ENCODE measurements at places on chromosomes 2 and 18.

DNA sequence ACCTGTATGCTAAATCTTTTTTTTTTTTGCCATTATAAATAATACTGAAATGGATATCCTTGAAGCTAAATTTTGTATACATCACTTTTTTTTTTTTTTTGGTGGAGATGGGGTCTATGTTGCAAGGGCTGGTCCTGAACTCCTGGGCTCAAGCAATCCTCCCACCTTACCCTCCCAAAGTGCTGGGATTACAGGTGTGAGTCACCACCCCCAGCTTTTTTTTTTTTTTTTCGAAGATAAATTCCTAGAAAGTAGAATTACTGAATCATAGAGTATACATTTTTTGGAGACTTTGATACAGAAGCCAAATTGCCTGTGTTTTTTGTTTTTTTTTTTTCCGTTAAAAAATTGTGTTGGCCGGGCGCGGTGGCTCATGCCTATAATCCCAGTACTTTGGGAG, 51.0 kb upstream of the MCFD2 start:
- DNase-seq = no peak

GRCh38 chr2:74321737-74322136, 21.5 kb downstream of the SLC4A5 start:
- no peak for DNase-seq

DNA sequence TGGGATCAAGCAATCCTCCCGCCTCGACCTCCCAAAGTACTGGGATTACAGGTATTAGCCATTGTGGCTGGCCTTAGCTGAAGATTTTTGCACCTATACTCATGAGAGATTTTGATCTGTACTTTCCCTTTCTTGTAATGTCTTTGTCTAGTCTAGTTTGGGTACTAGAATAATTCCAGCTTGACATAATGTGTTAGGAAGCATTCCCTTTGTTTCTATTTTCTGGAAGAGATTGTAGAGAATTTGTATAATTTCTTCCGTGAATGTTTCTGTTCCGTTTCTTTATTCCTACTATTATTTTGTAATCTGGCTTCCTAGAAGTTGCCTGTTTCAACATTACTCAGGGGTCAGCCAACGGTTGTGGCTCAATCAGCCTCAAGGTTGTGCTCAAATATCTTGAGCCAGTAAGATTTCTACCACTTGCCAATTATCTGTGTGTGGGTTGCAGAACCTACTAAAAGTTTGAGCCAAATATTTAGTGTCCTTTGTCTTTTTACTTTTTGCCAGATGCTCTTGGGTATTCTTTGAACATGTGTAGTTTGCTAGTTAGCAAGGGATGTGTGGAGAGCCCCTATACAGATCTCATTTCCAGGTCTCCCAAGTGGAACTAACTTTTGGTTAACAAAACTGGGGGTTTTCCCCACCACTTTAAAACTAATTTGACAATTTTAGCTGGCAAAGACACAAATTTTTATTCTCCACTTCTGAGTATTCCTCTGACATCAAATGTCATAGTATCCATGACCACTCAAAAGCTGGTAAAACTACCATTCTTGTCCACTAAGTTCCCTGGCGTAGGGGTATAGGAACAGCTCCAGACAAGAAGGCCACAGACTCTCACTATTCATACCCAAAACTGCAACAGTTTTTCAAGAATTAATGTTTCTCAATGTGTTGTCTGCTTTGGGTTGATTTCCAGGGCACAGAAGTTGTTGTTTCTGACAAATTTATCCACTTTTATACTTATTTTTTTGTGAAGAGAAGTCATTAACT, 42.8 kb upstream of the BAZ2B start:
- no peak for DNase-seq

DNA sequence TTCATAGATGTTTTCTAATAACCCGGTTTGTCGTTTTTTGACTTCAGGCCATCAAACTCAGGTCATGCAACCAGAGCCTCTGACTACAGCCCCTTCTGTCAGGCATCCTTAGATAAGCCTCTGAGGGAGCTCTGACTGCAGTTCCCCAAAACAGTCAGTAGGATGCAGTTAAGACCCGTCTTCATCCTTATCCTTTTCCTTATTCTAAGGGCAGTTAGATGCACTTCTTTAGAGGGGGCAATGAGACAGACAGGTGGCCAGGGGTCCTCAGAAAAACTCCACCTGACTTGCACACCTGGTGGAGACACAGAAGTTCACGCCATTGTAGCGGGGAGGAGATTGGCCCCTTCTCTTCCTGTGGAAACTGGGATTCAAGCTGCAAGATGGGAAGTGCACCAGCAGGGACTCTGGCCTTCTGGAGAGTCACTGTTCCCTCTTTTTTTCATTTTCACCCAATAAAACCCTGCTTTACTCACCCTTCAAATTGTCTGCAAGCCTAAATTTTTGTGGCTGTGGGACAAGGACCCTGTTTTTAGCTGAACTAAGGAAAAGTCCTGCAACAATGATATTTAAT, 104.8 kb upstream of the TFPI start:
- DNase-seq = no peak

DNA sequence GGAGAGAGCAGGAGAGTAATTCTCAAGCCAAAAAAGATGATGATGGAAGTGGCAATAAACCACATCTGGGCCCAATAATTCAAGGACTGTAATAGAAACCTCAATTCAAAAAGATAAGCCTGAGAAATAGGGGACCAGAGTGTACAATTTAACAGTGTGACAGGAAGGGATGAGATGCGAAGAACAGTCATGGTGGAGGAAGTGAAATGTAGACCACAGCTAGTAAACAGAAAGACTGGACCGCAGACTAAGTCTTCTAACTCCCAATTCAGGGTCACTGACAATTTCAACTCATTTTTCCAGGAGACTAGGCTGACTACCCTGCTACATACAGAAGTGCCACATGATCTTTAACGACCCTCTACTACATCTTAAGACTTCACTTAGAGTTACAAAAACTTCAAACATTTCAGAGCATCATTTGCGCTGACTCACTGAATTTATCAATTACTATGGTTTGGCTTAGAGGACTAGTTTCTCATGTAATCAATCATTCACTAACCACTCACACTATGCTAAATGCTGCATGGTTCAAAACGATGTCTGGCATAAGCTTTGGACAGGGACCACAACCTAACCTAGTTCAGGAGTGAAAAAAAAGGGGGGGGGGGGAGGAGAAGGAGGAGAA, 9.0 kb downstream of the CUL3 start:
- DNase-seq = no peak

- no peak for DNase-seq
Observed at GRCh38 chr2:68282811-68283418, 30.6 kb upstream of the PPP3R1 start.

DNA sequence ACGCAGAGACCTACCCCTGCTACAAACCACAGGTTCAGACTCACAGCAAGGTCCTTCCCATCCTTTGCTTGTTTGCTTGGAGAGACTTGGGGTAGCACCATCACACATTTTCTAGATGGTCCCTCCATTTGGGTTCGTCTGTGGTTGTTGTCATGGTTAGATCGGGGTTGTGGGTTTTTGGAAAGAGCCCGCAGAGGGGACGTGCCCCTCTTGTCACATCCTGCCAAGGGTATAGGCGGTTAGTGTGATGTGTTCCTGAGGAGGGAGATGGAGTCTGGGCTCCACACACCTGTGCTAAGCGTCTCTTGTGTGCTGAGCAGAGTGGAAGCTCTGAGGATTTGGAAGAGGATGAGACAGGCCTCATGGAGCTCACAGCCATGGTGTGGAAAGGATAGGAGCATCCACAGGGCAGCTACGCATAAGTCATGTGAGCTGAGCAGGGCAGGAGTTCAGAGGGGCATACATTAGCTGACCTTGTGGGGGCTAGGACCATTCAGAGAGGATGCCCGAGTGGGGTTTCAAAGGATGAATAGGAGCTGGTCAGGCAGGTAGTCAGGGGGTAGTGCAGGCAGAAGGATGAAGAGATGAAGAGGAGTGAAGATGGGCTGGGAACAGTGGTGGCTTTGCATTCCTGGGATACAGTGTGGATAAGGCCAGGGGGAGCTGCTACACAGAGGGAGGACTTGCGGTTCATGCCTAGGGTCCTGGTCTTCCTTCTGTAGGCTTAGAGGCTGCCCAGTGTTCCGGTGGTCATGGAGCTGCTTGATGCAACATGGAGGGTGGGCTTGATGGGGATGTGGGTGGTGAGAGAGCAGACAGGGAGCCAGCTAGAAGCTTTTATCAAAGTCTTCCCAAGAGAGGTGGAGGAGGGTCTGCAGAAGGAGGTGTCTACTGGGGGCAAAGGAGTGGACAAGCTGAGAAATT, 62.9 kb downstream of the ACKR3 start:
- no peak for DNase-seq

GRCh38 chr18:58005885-58006523, 38.0 kb upstream of the NEDD4L start:
- DNase-seq = no peak

- DNase-seq = no peak
Observed at GRCh38 chr2:151569167-151569566, 159.5 kb downstream of the RIF1 start.

DNA sequence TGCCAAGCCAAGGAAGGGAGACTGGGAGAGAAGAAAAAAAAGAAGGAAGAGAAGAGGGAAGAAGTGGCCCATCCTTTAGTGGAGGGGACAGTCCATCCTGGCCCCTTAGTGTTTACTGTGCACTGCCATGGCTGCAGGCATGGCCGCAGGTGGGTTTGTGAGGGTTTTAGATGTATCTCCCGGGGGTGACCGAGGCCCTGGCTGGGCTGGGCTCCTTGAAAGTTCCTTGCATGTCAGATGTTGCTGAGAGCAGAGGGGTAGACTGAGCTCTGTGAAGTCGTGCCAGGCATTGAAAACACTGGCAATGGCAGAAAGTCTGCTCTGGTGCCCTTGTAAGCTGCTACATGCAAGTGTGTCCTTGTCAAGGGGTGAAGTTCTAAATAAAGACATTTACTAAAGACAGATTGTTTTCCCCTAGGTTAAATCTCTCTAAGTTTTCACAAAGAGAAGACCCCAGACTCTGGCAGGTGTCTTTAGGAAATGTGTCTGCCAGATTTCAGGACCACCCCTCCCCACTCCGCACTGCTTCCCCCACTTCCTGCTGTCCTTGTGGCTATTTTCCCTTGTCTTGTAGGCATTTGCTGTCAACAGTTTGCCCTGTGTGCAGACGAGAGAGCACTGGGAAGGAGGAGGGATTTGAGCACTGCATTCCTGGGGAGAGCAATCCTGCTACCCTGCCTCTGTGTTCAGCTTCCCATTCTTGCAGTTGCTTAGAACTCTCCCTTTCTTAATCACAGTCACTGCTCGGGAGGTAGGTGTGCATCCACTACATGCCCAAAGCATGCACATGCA, 68.4 kb downstream of the ACOXL start:
- no peak for DNase-seq

DNA sequence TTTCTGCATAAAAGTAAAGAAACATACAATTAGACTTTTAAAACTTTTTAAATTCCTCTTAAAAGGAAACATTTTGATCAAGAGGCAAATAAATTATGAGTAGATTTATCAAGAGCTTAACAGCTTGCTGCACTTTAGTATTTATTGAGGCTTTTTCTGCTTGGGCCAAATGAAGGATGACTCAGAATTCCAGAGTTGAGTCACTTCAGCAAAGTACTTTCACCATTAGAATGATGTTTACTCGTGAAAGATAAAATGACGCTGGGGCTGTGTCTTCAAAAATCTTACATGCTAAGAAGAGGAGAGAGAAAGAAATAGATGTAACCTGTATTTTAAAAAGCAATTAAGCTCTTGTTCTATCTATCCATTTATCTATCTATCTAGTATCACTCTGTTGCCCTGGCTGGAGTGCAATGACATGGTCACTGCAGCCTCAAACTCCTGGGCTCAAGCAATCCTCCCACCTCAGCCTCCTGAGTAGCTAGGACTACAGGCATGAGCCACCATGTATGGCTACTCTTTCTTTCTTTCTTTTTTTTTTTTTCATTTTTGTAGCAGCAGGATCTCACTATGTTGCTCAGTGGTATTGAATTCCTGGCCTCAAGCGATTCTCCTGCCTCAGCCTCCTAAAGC, 75.3 kb upstream of the RIOK3 start:
- peak; percentile 69 for DNase-seq

DNA sequence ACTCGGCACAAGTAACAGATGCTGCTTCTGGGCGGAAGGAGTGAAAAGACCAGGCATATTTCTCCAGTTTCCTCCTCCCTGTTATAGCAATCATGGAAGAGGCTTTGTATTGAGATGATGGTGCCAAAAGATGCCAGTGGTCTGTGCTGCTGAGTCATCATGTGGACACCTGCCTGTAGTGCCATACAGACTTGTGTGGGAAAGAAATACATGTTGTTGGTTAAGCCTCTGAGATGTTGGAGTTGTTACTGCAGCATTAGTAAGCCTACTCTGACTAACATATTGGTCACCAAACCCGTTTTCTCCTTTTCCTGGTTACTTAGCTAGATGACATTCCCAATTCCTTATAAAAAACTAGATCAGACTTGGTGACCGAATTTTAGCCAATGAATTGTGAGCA, 356.9 kb downstream of the ZNF521 start:
- no peak for DNase-seq

DNA sequence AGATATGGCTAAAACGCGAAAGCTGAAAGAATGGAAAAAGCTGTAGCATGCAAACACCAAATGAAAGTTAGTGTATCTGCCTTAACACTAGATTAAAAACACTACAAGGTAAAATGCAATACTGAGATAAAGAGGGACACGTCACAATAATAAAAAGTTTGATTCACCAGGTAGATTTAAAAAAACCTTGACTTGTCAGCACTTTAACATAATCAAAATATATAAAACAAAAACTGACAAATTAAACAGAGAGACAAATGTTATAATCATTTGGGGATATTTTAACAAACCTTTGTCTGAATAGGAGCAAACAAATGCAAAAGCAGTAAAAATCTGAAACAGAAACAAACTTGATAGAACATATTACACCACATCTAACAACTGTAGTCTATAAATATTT, 18.3 kb downstream of the TLK1 start:
- DNase-seq = no peak

GRCh38 chr2:237488295-237488694, 1.2 kb downstream of the MLPH start:
- DNase-seq = no peak

DNA sequence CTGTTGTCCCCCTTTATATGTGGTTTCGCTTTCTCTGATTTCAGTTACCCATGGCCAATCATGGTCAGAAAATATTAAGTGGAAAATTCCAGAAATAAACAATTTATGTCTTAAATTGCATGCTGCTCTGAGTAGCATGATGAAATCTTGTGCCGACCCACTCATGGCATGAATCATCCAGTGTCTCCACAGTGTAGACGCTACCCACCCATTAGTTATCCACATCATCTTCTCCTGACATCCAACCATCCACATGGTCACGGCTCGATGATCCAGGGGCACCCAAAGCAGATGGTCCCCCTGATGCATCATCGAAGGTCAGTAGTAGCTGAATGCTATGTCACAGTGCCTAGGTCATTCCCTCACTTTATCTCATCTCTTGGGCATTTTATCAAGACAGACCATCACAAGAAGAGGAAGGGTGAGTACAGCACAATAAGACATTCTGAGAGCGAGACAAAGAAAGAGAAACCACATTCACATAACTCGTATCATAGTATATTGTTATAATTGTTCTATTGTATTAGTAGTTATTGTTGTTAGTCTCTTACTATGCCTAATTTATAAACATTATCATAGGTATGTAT, 44.1 kb upstream of the ACKR3 start:
- no peak for DNase-seq

DNA sequence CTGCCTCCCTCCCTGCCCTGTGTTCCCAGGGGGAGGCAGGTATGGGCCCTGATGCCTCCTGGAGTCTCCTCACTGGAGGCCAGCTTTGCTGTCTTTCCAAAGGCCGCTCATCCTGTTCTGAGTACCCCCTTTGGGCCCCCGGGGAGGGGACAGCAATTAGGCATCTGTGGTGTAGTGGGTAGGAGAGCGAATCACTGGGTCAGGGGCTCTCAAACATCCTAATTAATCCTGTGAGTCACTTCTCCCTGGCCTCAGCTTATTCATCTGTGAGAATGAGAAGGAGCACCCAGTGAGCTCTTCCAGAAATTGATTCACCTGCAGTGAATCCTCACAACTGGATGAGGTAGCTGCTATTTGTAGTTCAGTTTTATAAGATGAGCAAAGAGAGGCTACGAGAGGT, 16.4 kb downstream of the TET3 start:
- no peak for DNase-seq

All from BJ (cell line).